Mesenchymal stem cell (in vitro differentiated cells and primary cell): ENCODE measurements at places on chromosomes 1 and 21.

DNA sequence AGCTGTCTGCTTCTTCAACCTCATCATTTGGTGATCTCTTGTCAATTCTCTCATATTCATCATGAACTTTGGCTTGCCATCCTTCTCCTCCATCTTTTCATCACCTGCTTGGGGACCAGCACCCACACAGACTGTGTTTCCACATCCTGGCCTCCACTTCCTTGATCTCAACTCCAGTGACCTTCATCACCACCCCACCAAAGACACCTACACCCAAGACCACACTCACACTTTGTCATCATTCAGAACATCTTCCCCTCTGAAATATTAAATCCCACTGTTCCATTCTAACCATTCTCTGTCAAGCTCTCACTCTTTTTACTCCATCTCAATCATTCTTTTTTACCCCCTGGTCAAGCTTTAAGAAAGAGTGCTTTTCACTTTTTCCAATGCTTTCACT lies 115.5 kb upstream of the VAV3 start:
- DNase-seq, result no peak

DNA sequence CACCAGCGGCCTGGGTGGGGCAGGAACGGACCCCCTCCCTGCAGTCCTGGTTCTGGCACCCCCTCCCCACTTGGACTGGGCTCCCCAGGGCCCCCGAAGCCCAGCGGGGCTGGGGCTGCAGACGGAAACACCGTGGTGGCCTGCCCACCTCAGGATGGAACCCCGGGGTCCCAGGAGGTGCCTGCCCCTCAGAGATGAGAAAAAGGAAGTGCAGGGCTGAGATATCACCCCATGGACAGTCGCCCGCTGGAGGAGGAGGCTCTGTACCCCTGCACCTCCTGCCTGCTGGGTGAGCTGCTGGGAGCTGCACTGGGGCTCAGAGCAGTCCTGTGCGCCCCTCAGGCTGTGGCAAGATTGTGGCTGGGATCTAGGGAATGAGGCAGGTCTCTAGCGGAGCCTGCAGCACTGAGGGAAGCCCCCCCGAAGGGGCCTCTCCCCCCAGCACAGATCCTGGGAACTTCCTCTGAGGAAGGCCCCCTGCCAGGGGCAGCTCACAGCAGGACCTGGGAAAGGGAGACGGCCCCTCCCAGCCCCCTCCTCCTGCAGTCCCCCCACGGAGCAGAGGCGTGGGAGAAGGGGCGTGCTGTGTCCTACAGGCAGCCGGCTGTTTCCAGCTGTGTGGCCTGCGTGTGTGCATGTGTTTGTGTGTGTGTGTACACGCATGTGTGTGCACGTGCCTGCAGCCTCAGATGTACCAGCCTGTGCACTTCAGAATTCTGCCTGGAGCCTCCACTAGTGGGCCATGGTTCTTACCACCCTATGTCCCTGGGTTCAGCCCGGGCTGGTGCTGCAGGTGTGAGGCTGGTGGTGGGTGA lies 6.9 kb downstream of the AGRN start:
- no peak for DNase-seq

DNA sequence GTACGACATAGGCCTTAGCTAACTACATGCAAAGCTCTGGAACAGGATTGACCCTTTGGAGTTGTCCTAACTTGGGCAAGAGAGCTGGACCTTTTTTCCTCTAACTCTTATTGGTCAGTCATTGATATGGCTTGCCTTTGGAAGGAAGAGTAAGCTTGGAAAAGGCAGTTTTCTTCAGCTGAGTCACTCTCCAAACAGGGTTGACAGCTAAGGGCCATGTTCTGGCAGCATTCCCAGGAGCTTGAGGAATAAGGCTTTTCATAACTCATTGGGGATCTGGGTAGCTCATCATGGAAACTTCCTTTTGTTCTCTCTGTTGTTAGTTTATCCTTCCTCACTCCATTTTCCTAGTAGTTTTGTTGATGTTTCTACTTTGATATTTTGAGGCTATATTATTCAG lies 14.5 kb upstream of the ERRFI1 start:
- peak; percentile 98 for DNase-seq

DNA sequence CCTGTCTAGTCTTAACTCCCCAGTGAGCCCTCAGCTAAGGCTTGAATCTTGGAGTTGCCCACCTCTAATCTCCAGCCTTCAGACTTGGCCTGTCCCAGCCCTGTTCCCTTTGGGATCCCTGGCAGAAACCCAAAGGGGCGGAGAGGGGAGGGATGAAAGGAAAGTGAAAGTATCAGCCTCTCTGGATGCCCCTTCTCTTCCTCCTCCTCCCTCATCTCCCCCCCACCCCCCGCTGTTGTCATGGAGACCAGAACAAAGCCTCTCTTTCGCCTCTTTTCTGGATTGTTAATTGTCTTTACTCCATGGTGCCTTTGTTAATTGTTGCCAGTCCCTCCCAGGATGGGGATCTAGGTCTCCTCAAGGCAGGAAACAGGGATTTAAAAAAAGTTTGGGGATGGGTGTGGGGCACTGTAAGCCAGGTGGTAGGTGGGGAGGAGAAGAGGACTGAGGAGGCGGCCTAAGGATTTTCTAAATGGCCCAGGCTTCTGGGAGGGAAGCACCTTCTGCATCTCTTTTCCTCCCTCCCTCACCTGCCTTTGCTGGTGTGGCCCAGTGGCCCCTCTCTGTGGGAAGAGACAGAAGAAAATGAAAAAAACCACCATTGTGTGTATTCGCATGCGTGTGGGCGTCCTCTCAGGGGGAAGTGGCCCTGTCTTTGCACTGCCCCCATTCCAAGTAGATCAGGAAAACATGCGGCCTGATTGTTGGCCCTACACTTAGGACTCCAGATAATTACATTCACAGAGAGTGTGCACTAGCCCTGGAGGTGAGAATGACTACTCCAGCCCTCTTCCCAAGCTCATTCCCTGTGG lies 7.5 kb upstream of the SOX13 start:
- DNase-seq, result peak; percentile 61

- no peak for DNase-seq
Observed at GRCh38 chr21:42344631-42345030, 6.2 kb downstream of the TFF2 start.

- DNase-seq, result peak; percentile 13
Observed at GRCh38 chr1:66728021-66728420, 24.2 kb upstream of the DYNLT5 start.

- peak; percentile 84 for DNase-seq
Observed at GRCh38 chr1:160284220-160284781, 632 bp downstream of the PEX19 start.

GRCh38 chr1:178220094-178220493 lies 126.2 kb downstream of the RASAL2 start:
- DNase-seq, result peak; percentile 51

GRCh38 chr1:74199504-74199903 lies 1.5 kb downstream of the FPGT start:
- DNase-seq, result no peak

DNA sequence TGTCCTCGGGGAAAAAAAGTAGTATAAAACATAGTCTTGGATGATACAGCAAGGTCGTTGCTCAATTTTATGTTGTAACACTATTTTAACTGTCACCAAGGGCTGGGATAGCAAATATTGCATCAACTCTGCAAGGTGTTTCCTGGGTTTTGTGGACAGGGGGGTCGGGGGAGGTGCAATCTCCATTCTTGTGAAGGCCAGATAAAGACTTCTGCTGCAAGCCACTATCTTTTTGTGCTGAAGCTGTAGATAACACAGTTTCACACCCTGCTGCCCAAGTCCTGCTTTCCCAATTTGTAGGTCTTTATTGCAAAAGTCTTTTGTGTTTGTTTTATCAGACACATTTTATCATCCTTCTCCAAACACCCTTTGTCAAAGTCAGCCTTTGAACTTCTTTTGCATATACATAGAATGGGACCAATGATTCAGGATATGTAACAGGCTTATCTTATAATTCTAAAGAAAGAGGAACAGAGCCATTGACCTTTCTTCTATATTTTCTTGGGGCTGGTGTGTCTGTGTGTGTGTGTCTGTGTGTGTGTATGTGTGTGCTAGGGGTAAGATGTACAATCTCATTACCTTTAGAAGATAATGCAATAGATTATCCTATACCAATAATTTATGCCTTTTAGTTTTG lies 140.6 kb downstream of the RUNX1 start:
- no peak for DNase-seq

- no peak for DNase-seq
Observed at GRCh38 chr1:176136891-176137290, 70.2 kb downstream of the COP1 start.

GRCh38 chr1:207355060-207355459 lies 33.6 kb downstream of the CD55 start:
- DNase-seq, result no peak

- peak; percentile 68 for DNase-seq
Observed at GRCh38 chr21:35390013-35390776, 341.1 kb upstream of the RUNX1 start.

DNA sequence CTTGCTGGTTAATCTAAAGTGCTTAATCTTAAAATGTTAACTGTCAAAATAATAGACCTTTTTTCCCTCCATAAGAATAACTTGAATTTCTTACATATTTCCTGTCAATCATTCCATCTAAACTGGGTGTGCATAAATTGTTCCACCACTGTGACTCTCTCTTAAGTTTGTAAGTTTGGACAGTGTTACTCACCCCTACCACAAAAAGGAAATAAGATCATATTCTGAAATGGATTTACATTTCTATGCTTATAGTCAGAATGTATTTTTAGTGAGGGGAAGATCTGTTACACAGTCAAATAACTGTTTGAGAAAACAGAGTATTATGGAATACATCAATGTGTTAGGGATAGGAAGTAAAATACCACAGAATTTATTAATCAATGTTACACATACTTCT lies 109.6 kb upstream of the DPYD start:
- peak; percentile 18 for DNase-seq

- DNase-seq, result no peak
Observed at GRCh38 chr1:12678820-12679219, 34.9 kb downstream of the AADACL4 start.

DNA sequence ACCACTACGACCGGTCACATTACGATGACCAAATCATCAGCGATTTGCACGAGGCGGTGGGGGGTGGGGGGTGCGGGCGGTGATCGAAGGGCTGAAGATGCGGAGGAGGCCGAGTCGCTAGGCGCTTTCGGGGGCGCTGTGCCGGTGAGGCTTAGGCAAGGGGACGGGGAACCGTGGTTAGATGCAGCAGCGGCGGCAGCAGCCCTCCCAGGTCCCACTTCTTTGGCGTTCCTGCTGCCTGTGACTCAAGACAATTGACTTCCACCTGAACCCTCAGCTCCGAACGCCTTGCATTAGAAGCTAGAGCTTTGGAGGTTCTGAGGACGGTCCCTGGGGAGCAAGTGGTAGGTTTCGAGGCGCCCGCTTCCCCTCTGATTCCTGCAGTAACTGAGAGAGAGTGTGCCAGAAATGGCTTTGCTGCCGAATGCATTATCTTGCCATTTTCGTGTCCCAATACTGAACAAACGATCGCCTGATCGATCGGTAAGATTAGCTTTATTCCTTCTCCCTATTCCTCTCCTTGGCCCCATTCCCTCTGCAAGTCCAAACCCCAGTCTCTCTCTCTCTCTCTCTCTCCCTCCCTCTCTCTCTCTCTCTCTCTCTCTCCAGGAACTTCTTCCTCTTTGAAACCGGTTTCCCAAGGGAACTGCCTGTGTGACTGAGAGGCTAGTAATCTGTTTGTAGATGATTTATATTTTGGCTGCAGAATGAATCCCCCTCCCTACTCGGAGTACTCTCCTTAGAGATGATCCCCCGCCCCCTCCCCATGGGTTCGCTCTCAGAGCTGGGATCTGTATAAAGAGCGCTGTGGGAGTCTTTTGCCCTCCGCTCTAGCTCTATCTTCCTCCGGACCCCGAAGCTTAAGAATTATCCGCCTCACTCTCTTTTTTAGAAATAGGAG lies 735 bp upstream of the BRINP3 start:
- peak; percentile 43 for DNase-seq

- no peak for DNase-seq
Observed at GRCh38 chr21:41929248-41929647, 24.6 kb downstream of the C2CD2 start.

DNA sequence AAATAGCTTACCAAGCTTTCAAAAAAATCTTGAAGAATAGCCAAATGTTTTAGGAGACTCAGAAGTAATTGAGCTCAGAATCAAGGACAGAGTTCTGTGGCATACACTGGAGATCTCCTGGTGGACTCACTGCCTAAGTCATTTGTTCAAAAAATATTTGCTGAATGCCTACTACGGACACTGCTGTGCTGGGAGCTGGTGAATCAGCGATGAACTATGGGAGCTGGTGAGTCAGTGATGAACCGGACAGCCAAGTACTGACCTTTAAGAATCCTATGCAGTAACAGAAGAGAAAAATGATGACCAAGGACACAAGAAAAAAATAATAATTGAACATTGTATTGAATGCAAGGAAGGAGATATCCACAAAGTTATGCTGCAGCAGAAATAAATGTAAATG lies 717.9 kb upstream of the CXADR start:
- peak; percentile 81 for DNase-seq

- no peak for DNase-seq
Observed at GRCh38 chr1:208036918-208037766, 126.2 kb upstream of the CD34 start.

DNA sequence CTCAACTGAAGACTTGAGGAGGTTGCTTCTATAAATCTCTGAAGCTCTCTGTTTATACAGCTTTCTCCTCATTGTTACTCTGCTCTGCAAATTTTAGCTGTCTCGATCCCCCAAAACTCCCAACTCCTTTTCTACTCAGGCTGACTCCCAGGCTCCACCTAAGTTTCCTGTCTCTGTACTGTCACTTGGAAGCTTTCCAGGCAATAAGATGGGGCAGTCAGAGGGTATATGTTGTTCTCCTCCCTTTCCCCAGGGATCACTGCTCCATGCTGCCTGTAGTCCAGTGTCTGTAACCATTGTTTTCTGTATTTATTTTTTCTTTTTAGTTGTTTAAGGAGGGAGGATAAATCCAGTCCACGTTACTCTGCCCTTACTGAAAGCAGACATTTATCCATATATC lies 13.4 kb downstream of the TSNAX start:
- DNase-seq, result no peak

DNA sequence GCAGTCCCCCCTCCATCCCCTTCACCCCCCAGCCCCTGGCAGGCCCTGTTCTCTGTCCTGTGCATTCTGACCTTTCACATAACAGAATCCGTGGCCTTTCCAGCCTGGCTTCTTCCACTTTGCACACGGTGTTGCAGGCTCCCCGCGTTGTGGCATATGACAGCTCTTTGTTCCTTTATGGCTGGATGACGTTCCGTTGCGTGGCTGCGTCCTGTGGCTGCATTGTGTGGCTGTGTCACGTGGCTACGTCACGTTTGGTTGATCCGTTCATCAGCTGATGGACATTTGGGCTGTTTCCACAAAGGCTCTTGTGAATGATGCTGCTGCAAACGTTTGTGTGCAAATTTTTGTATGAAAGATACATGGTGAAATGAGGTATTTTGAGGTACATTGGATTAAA lies 53.3 kb downstream of the PDE9A start:
- DNase-seq, result no peak

DNA sequence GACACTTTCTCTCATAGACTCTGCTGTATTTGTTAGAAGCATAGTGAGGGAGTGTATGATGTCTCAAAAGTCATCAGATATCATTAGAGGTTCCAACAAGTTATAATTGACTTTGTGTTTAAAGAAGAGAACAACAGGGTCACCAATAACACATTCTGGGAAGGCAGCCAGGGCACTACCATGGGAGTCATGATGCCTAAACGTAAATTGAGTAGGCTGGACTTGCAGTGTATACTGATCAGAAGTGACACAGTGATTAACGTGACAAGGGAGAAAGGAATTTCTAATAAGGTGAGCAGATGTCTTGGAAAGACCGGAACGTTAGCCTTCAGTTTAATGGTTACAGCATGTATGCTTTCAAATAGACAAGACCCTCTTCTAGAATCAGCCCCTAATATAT lies 973.2 kb downstream of the NCAM2 start:
- DNase-seq, result no peak

- DNase-seq, result no peak
Observed at GRCh38 chr21:41251961-41252642, 64.5 kb upstream of the FAM3B start.
